ENCODE measurements at places on chromosomes 16 and 17. TPM values are rescaled to one million over a fixed set of nuclear protein-coding genes. Genes with fewer than 3 reads are reported as not detected.

Gene COG1
- total RNA-seq = 53.7 TPM

DNA sequence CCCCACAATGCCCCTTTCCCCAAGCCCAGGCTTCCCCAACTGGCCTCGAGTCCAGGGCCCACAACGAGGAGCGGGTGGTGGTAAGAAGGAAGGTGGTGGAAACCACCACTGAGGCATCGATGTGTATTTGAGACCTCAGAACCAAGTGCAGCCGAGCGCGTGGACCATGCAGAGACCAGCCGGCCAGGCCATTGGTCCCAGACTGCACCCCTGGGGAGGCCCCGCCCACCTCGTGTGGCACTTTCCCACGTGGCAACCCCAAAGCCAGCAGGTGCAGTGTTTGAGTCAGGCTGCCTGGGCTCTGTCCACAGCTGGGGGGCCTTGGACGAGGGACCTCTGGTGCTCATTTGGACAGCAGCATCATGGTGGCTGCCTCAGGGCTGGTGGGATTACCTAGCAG lies 28.1 kb upstream of the BAHCC1 start:
- DNase-seq = no peak
- no peak overlapping the region for H3K4me3 ChIP-seq
- no peaks in the 10 kb centered on the region for H3K36me3 ChIP-seq
- H3K27me3 ChIP-seq = peaks cover 36% of the 10 kb centered on the region
- peaks cover 14% of the 10 kb centered on the region for H3K4me1 ChIP-seq

GRCh38 chr17:75878174-75878998 lies at the start of gene TRIM47:
TSS of gene TRIM47 (minus strand) at chr17:75878581. CDS start at chr17:75878548, 33 bp downstream.
- H3K27ac ChIP-seq = peak within 1 kb of the TSS; percentile 93
- peak within 1 kb of the TSS; percentile 91 for H3K4me3 ChIP-seq
- peaks cover 25% of the 10 kb centered on the region for H3K4me1 ChIP-seq
- peak; percentile 65 for DNase-seq

- no peak overlapping the region for H3K4me3 ChIP-seq
- H3K27ac ChIP-seq = no peak overlapping the region
- peaks cover 7% of the 10 kb centered on the region for H3K4me1 ChIP-seq
- H3K27me3 ChIP-seq = no peaks in the 10 kb centered on the region
Observed at GRCh38 chr17:59093702-59094231, 12.9 kb downstream of the TRIM37 start.

- no peak overlapping the region for H3K4me3 ChIP-seq
- no peaks in the 10 kb centered on the region for H3K36me3 ChIP-seq
- H3K4me1 ChIP-seq = no peaks in the 10 kb centered on the region
- no peak overlapping the region for H3K27ac ChIP-seq
- no peak for DNase-seq
Observed at GRCh38 chr17:17605729-17606088, 14.2 kb upstream of the PEMT start.

- no peaks in the 10 kb centered on the region for H3K27me3 ChIP-seq
- H3K4me3 ChIP-seq = no peak overlapping the region
- no peak for DNase-seq
Observed at GRCh38 chr16:1940273-1941161, 2.5 kb downstream of the MSRB1 start.

Gene RNF112
- 1.2 TPM for total RNA-seq

Gene CCL16
- not detected for total RNA-seq

Gene CCL4
- total RNA-seq = 14.8 TPM

- H3K27ac ChIP-seq = no peak overlapping the region
- DNase-seq = no peak
- H3K4me3 ChIP-seq = no peak overlapping the region
- no peaks in the 10 kb centered on the region for H3K27me3 ChIP-seq
- no peaks in the 10 kb centered on the region for H3K36me3 ChIP-seq
Observed at GRCh38 chr17:11852912-11853311, 144.4 kb downstream of the ZNF18 start.

Gene CDH13
- total RNA-seq = not detected

DNA sequence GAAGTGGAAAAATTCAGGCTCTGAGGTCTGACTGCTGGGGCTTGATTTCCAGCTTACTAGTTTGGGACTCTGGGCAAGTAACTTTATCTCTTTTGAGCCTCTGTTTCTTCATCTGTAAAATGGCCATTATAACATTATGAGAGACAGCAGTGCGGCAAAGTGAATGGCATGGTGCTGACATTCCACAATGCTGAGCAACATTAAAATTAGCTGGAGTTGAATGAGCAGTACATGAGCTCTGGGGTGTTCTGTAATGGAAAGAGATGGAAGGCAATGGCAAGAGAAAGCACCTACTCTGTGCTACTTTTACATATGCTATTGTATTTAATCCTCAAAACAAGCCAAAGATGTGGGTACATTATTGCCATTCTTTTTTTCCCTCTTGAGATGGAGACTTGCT lies 535.7 kb upstream of the CDH11 start:
- H3K27ac ChIP-seq = no peak overlapping the region
- DNase-seq = no peak
- no peaks in the 10 kb centered on the region for H3K27me3 ChIP-seq
- H3K4me1 ChIP-seq = no peaks in the 10 kb centered on the region

Gene CDIP1
- 42.1 TPM for total RNA-seq

DNA sequence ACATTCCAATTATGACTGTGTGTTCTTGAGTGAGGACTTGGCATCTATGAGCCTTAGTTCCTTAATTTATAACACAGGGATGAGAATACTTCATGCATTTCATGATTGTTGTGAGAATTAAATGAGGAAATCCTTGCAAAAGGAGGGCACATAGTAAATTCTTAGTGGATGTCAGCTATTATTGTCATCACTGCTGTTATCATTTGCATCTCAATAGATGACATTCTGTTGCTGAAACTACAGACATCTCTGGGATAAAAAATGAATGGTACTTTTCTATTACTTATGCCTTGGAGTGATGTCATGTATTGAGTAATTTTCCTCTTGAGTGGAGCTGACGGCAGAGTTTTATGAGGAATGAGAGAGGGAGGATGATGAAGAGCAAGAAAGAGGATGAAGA lies 184.4 kb upstream of the CDH11 start:
- H3K4me3 ChIP-seq = no peak overlapping the region
- DNase-seq = no peak
- H3K36me3 ChIP-seq = no peaks in the 10 kb centered on the region
- no peaks in the 10 kb centered on the region for H3K4me1 ChIP-seq
- H3K27me3 ChIP-seq = no peaks in the 10 kb centered on the region

GRCh38 chr16:15966836-15967546 lies 17.6 kb downstream of the ABCC1 start:
- no peak for DNase-seq
- no peak overlapping the region for H3K4me3 ChIP-seq
- no peaks in the 10 kb centered on the region for H3K27me3 ChIP-seq
- H3K4me1 ChIP-seq = peaks cover 16% of the 10 kb centered on the region

Gene XAF1
- 302 TPM for total RNA-seq

DNA sequence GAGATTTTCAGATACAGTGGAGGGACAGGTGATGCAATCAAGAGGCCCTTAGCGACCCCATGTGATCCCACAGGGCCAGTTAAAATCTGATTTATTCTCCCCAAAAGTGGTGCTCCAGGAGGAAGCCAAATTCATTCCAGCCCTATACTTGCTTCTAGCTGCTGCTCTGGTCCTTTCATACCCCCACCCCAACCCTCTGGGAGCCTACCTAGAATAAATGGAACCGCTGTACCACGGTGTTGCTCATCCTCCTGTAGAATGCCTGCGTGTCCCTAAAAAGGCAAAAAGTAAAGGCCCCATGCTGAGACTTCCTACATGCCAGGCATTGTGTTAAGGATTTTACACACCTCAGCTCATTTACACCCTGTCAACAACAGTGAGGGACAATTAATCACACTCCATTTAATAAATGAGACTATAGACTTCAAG lies 2.0 kb upstream of the RASL10B start:
- peaks cover 26% of the 10 kb centered on the region for H3K27me3 ChIP-seq
- no peak overlapping the region for H3K4me3 ChIP-seq
- peaks cover 8% of the 10 kb centered on the region for H3K36me3 ChIP-seq
- H3K4me1 ChIP-seq = peaks cover 9% of the 10 kb centered on the region
- DNase-seq = no peak
- no peak overlapping the region for H3K27ac ChIP-seq

- H3K27ac ChIP-seq = no peak overlapping the region
- no peak for DNase-seq
- H3K36me3 ChIP-seq = no peaks in the 10 kb centered on the region
Observed at GRCh38 chr16:78980825-78981224, 619.7 kb downstream of the MAF start.

GRCh38 chr16:19854543-19854876 lies 30.1 kb downstream of the GPRC5B start:
- H3K27ac ChIP-seq = no peak overlapping the region
- peaks cover 3% of the 10 kb centered on the region for H3K27me3 ChIP-seq
- DNase-seq = no peak
- no peak overlapping the region for H3K4me3 ChIP-seq
- no peaks in the 10 kb centered on the region for H3K4me1 ChIP-seq

GRCh38 chr17:61815863-61816503 lies 47.3 kb downstream of the BRIP1 start:
- H3K27ac ChIP-seq = no peak overlapping the region
- no peak overlapping the region for H3K4me3 ChIP-seq

Gene PMP22
- total RNA-seq = 1.1 TPM

Gene SDR42E1
- 12.5 TPM for total RNA-seq

DNA sequence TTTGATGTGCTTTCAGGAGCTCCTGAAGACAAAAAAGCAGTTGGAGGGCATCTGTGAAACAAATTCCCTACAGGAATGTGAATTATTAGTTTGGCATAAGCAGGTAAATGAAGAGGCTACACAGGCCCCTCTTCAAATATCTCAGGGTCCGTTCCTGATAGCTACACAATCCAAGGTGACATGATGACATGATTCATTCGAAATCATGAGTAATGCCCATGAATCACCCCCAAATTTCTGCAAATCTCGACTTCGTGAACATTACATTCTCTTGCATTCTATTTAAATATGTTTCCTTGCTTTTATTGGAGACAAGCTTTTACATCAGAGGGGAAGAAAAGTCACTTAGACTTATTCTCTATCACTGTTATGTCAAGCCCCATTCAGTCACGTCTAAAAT lies 22.3 kb downstream of the GAN start:
- peaks cover 20% of the 10 kb centered on the region for H3K36me3 ChIP-seq
- H3K27me3 ChIP-seq = no peaks in the 10 kb centered on the region
- DNase-seq = no peak
- no peak overlapping the region for H3K27ac ChIP-seq

Gene GAS7
- total RNA-seq = 2.8 TPM

Gene IL17C
- total RNA-seq = 0.68 TPM

DNA sequence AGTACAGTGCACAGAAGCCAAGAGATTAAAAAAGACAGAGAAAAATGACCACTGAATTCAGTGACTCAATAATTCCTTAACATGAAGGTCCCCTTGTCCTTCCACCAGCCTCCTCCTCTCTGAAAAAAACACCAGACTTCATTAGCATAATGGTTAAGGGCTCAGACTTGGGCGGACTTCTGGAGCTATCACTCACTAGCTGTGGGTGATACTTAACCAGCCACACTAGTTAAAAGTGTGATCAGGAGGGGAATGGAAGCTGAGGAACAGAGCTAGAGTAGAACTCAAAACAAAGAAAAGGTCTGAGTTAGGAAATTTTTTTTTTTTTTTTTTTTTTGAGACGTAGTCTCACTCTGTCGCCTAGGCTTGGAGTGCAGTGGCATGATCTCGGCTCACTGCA lies 23.2 kb downstream of the ZNF652 start:
- peaks cover 10% of the 10 kb centered on the region for H3K36me3 ChIP-seq
- no peak for DNase-seq

Gene PRR14
- total RNA-seq = 89.7 TPM

DNA sequence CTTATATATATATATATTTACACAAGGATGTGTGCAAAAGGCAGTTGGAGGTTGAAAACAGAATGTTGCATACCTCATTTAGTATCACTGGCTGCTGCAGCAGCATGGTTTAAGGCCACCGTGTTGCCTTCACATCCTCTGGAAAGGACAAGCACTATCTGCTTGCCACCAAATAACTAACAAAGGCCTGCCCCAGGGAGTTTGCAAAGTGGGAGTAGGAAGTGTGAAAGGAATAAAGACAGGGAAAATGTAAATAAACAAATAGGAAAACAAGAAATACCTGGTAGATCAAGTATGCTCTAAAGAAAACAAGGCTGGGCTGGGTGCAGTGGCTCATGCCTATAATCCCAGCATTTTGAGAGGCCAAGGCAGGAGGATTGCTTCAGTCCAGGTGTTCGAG lies 33.5 kb upstream of the GFOD2 start:
- peaks cover 4% of the 10 kb centered on the region for H3K36me3 ChIP-seq
- no peak for DNase-seq
- no peak overlapping the region for H3K27ac ChIP-seq

DNA sequence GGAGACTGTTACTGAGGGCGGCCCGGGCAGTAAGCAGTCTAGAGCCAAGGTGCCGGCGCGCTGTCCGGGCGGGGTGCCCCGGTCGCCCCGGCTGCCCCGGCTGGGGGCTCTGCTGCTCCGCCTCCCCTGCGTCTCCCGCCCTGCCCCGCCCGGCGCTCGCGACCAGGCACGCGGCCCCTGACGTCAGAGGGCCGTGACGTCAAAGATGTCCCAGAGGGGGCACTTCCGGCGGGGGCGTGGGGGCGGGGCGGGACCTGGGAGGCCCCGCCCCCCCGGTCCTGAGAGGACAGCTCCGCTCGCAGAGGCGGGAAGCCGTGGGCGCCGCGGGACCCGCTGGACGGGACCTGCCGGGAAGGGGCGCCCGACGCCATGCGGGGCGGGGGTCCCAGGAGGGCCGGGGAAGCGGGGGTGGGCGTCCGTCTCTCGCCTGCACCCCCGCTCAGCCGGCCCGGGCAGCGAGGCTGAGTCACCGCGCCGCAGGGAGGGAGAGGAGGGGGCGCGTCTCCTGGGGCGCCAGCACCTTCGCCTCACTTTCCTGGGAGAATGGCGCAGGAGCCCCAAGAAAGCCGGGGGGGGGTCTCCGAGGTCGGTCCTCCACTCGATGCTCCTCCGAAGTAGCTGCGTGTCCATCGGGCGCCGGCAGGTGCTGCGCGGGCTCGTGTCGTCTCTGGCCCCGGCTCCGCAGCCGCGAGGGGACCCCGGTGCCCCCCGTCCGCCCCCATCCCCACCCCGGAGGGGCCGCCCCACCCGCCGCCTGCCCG lies 4.4 kb upstream of the HIC1 start:
- peak; percentile 85 for DNase-seq
- H3K36me3 ChIP-seq = no peaks in the 10 kb centered on the region
- peaks cover 18% of the 10 kb centered on the region for H3K27me3 ChIP-seq
- peaks cover 18% of the 10 kb centered on the region for H3K4me1 ChIP-seq
